ENCODE measurements at places on chromosomes 11 and 22.

- DNase-seq, result peak; percentile 38
Measured at GRCh38 chr11:36540998-36541397, 26.8 kb upstream of the RAG1 start.

DNA sequence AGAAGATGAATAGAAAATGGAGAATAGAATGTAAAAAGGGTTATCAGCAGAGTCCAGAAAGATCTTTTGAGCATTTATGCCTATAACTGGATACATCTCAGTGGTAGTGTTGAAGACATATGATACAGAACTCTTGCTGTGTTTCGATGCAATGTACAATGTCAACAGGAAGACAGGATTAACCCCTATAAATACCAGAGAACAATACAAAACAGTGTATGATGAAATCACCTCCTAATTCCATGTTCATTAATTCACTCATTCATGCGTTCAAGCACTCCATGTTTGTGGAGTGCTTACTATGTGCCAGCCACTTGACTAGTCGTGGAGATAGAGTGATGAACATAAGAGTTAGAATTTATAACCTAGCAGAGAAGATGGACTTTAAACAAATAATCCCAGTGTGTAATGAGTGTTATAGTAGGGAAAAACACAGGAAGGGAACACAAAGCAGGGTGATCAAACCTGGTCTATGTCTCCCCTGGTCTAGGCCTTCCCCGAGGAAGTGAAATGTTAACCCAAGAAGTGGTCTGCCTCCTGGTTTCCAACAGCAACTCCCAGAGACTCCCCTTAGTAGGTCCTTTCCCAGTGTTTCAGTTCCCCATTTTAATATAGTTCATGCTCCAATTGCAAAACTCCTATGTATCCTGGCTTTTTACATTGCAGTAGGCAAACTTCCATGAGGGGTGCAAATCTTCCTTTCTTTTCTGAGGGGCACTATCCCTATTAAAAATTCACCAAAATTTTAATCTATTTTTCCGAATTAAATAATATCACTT is 9.1 kb upstream of the SESN3 start:
- DNase-seq, result no peak

- DNase-seq, result no peak
Measured at GRCh38 chr11:7418061-7418460, 67.2 kb upstream of the OLFML1 start.

- no peak for DNase-seq
Measured at GRCh38 chr11:102600666-102601065, 24.5 kb downstream of the MMP20 start.

- peak; percentile 66 for DNase-seq
Measured at GRCh38 chr11:16986434-16987204, 27.6 kb downstream of the PLEKHA7 start.

DNA sequence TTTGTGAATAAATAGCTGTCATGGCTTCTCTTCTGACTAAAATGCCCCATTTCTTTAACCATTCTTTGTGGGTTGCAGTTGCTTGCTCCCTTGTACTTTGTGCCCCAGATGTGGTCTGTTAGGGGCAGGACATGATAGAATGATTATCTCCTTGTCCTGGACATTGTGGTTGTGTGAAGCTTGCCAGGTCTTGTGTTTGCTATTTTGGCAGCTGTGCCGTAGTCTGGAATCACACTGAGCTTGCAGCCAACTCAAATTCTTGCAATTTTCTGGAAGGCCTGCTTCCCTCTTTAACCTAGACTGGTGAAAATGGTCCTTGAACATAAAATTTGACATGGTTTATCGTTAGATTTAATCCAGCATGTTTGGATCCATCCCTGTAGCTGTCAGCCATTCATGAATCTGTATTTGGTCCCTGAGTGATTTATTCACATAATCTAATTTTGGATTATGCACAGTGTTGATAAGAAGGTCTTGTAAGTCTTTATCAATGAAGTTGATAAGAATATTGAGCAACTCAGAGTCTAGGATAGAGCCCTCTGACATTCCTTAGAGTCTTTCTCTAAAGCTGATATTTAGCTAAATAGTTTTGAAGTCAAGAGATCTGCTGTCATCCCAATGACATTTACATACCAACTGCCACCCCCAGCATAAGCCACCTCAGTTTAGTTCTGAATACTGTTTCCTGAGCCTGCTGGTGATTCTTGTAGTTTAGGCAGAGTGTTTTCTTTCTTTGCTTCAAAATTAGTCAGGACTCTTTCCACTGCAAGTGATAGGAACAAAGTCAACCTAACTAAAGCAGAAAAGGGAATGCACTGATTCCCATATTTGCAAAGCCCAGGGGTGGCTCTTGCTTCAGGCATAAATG is 9.8 kb downstream of the SPON1 start:
- DNase-seq, result no peak

DNA sequence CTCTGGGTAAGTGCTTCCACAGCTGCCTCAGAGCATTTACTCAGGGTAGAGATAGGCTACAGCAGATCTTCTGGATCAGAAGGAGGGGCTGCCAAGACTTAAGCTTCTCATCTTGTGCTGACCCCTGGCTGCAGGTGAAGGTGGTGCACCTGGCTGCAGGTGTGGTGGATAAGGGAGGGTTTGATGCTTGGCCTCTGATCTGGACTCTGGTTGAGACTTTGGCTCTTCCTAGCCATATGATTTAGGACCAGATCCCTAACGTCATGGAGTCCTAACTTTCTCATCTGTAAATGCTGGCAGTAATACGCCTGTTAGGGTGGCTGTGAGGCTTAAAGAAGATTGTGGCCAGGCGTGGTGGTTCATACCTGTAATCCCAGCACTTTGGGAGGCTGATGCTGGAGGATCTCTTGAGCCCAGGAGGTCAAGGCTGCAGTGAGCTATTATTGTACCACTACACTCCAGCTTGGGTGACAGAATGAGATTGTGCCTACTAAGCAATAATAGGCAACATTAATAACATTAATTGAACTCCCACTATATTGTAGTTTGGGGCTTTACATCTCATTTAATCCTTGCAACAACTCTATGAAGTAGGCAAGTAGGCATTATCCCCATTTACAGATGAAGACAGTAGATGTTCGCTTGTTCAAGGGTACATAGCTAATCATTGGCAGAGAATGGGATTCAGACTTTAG is 10.7 kb downstream of the DTX4 start:
- DNase-seq, result peak; percentile 18

DNA sequence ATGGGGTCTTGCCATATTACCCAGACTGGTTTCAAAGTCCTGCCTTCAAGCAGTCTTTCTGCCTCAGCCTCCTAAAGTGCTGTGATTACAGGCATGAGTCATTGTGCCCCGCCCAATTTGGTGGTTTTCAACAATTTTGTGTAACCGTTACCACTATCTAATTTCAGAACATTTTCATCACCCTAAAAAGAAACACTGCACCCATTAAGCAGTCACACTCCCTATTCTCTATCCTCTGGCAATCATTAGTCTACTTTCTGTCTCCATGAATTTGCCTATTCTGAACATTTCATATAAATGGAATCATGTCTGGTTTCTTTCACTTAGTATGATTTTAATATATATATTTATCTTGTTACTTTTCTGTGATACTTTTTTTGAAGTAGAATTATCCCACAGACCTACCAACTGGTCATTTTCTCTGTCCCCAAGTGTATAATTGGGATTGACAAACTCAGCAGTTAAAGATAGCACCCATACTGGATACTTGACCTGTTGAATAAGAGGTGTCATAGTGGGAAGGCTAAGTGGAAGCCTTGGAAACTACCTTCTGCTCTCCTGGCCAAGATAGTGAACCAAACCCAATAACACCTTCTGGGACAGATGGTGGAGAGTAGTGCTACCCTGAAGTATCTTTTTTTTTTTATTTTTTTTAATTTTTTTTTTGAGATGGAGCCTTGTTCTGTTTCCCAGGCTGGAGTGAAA is 64.8 kb downstream of the STIM1 start:
- DNase-seq, result peak; percentile 72

DNA sequence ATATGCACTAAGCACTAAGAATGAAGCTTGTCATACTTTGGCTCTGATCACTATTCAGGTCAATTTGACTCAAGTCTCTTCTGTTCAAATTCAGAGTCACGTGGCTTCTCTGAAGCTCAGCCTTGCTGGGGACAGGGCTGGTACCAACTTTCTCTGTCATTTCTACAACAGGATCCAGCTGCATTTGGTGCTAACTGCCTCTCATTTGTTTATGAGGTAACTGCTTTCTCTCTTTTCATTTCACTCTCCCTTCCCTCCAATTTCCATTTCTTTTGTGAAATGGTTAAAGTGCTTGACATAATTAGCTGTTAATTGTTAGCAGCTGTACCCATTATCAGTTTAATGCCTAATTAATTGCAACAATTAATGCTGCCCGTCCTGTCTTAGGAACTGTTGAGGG is 259.7 kb upstream of the PLET1 start:
- DNase-seq, result no peak

DNA sequence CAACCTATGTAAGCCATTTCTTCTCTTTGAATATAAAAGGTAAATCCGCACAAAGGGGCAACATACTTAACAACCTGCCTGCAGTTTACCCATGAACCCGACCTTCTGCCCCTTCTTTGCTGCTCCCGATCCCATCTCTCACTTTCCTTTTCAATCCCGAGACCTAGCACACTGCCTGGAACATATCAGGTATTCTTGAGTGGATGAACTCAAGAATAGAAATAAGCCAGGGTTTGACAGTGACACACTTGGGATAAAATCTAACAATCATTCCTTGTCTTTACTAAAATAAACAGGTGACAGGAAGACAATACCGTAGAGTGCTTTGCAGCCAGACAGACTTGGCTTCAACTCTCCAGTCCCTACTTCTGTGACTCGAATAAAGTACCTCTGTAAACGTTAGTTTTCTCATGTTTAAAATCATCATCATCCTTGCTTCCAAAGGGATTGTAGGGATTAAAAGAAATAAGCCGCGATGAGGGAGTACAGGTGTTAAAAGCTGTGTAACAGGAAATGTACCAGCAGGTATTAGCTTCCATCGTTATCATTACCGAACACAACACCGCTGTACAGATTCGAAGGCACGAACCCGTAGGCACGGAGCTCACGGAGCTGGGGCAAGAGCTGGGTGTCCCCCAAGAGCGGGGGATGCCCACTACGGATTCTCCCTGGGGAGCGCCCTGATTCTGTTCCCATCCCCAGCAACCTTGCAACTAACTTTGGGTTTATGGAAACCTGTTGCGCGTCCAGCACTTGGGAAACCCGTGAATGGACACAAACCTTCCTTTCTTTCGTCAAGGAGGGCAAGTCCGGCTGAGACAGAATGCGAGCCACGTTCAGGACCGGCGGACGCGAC is 720 bp downstream of the UFD1 start:
- peak; percentile 21 for DNase-seq

GRCh38 chr22:43207386-43207785 is 20.5 kb upstream of the TTLL12 start:
- DNase-seq, result no peak
